ENCODE measurements at places on chromosomes 6 and 20.

- DNase-seq, result no peak
These were observed 101.3 kb downstream of the OR2B2 start for GRCh38 chr6:27810768-27811450.

- peak; percentile 79 for DNase-seq
These were observed 51.1 kb downstream of the GGTLC1 start for GRCh38 chr20:23937303-23938117.

DNA sequence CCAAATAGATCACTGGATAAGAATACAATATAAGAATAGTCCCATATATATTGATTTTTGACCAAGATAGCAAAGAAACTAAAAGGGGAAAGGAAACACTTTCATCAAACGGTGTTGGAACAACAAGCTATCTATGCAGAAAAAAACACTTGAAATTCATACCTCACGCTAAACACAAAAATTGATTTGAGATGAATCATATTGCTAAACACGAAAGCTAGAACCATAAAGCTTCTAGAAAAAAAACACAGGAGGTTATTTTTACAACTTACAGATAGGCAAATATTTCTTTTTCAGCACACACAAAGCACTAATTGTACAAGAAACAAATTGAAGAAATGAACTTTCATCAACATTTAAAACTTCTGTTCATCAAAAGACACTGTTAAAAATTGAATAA, 36.7 kb upstream of the TMEM14A start:
- no peak for DNase-seq

DNA sequence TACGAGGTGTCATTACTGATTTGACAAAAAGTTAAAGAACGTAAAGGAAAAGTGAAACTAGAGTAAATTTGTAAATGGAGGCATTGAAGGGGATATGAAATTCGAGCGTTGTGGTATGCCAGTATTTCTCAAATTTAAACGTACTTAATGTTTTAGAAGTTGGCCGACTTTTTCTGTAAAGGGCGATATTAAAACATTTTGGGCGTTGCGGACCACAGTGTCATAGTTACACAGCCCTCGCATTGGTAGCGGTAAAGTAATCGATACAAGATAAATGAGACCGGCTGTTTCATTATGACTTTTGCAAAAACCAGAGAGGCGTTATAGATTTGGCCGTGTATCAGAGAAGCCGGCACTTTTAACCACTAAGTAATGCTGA, 39.6 kb downstream of the OR2B2 start:
- no peak for DNase-seq

GRCh38 chr20:41879123-41879522, 260.9 kb upstream of the CHD6 start:
- DNase-seq, result no peak

- no peak for DNase-seq
These were observed 55.2 kb upstream of the MLN start for GRCh38 chr6:33858804-33859505.

GRCh38 chr20:62648318-62648995, 6.2 kb downstream of the SLCO4A1 start:
- no peak for DNase-seq

GRCh38 chr6:136614350-136614749, 64.1 kb upstream of the MAP7 start:
- DNase-seq, result no peak

- no peak for DNase-seq
These were observed at the start of gene GRM4 for GRCh38 chr6:34146021-34146782. Gene GRM4, minus strand, starts transcription at chr6:34146087. Its CDS starts 12,591 bp downstream, at chr6:34133496.

DNA sequence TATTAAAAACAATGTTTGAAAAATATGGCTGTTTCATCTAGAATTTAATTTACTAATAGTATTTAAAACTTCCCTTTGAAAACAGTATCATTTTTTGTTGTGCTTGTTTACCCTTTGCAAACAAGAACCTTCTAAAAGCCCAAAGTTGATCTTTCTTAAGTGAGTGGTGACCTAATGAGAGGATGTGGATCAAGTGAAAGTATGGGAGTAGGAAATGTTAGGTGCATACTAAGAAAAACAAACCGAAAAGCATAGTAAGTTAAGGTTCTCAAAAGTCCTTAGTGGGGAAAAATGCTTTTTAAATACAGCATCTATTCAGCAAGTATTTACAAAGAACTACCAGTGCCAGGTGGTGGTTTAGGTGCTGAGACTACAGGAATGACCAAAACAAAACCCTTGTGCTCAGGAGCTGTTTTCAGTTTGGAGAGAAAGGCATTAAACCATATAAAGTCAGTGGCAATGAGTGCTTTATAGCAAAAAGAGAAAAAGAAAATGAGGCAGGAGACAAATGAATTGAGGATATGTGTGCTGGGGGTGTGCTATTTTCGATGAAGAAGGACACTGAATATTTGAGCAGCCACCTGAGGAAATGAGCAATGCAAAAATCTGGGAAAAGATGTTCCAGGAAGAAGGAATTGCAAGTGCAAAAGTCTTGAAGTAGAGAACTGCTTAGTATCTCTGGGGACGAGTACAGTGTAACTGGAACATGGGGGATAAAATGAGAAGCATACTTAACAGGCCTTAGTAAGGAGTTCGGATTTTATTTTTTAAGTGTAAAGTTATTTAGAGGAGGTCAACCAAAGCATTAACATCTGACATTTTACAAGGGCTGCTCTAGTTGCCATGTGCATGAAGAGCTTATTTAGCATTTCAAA, 24.0 kb downstream of the RNF146 start:
- DNase-seq, result no peak

DNA sequence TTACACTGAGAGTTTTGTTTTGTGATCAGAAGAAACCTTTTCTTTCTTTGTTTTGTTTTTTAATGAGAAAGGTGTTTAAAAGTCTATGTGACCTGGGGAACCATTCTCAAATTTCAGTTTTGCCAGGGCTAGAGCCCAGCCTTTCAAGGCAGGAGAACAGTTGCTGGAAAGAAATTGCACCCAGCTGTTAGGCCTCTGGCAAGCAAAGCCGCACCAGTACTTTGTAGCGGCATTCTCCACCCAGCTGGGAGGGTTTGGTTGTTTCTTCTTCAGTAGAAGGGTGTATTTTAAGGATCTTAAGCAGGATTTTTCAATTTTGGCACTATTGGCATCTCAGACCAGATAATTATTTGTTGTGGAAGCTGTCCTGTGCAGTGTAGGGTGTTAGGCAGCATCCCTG, 16.6 kb upstream of the MAPK13 start:
- no peak for DNase-seq

GRCh38 chr20:22824077-22824476, 211.0 kb upstream of the SSTR4 start:
- peak; percentile 9 for DNase-seq

- DNase-seq, result no peak
These were observed 431.0 kb upstream of the IRAK1BP1 start for GRCh38 chr6:78436335-78436734.

DNA sequence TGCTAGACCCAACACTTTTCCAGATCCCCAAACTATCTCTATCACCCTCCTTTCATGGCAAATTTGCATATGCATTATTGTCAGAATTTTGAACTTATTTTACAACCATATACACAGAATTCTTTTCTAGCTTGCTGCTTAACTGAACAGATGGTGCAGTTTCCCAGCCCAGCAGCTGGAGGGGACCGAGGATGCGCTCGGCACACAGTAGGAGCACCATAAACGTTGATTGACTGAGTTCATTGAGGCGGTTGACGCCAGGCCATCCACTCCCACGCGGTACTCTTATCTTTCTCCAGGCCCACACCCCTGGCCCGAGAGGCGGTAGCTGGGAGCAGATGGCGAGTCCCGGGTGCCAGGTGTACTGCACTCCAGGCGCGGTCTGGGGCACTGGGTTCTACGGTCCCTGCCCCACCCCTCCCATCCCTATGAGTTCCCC, 6.8 kb upstream of the SOX4 start:
- no peak for DNase-seq

- no peak for DNase-seq
These were observed 85.0 kb downstream of the SRC start for GRCh38 chr20:37430778-37431460.

DNA sequence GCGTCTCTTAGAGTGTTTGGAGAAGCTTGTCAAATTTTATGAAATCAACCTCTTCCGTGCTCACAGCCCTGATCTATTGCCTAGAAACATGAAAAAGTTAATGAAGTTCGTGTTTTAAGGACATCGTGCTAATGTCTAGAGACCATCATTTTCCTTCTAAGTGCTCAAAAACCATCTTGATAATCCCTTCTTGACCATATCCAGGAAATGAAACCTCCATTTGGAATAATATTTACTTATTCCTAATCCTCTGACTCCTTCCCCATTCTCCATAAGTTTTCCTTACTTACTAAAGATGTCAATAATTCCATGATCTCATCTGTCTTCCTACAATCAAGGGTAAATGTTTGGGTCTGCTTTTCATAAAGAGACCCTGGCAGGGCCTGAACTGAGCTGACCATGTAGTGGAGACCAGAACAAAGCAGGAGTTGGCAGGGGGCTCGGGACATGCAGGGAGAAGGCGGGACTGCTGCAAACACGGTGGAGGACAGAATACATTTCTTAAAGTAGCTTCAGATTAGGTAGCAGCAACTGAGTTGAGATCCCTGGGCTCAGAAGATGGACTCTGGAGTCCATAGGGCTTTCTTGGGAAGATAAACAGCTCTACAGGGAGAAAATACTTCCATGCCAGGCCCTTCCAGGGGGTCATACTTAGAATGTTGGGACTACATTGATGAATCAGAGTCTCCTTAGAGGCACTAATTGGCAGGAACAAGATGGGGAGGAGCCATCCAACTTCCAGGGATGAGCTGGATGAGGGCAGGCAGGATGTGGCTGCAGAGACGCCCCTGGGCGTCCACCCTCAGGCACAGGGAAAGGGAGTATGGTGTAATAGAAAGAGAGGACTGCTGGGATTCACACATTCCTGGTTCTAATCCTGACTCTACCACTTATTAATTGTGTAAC, 100.7 kb downstream of the RIN2 start:
- no peak for DNase-seq

- no peak for DNase-seq
These were observed 37.7 kb downstream of the PMEPA1 start for GRCh38 chr20:57672164-57672563.

DNA sequence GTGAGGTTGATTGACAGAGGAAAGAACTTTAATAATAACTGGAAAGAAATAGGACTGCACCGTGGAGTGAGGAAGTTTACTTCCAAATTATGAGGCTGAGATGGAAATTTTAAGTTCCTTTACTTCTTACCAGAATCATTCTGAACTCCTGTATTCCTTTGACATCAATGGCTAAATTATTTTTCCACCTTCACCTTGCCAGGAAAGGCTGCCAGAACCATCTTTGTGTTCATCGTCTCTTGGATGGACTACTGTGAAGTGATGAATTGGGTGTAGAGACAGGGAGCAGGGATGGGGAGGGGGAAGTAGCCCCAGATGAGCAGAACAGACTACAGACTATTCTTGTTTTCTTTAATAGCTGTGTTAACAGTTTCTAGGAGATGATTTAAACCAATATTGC, 102.1 kb upstream of the CEP162 start:
- no peak for DNase-seq
